ENCODE measurements at places on chromosomes 4 and X.

DNA sequence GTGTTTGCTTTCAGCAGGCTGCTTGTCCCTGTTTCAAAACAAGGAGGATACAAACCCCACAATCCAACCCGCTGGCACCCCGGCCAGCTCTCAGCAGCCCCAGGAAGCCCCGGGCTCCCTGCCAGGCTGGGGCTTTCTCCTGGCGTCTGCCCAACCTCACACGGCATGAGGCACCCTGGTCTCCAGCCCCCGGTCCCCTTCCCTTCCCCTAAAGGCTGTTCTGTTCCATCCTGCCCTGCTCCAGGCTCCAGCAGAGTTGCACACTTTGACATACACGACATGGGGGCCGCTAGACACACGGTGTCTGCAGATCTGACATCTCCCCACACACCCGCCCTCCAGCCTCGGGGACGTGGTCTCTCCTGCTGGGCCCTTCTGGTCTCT lies 107.7 kb upstream of the ADRA2C start:
- no peak for DNase-seq

- DNase-seq = no peak
Observed at GRCh38 chrX:107448625-107448997, 841 bp upstream of the FRMPD3 start.

- no peak for DNase-seq
Observed at GRCh38 chr4:29013341-29013740, 1706.8 kb upstream of the PCDH7 start.

DNA sequence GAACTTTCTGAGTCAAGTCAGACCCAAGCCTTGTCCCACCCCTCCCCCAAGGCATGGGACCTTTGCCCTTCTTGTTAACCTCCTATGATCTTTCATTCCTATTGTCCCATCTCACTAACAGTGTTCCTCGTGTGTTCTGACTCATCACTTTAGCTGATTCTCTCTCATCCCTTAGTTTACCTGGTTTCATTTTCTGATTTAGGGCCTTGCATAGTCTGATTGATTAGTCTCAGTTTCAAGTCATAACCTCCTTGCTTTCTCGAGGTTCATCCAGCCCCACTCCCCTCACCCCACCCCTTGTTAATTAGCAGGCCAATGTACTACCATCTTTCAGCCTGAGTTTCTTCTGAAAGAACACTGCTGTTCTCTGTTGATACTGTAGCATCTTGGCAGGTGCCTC lies 517.4 kb downstream of the RPA4 start:
- no peak for DNase-seq

- DNase-seq = peak; percentile 37
Observed at GRCh38 chrX:104113222-104113965, 1.1 kb downstream of the ZCCHC18 start.

Measured in AG10803 (cell line).